M059J (cell line): ENCODE measurements at places on chromosomes 6 and 20. TPM values are rescaled to one million over a fixed set of nuclear protein-coding genes. Genes with fewer than 3 reads are reported as not detected.
A peak's percentile ranks its signal among the peaks of the same experiment; 100 is the strongest.

DNA sequence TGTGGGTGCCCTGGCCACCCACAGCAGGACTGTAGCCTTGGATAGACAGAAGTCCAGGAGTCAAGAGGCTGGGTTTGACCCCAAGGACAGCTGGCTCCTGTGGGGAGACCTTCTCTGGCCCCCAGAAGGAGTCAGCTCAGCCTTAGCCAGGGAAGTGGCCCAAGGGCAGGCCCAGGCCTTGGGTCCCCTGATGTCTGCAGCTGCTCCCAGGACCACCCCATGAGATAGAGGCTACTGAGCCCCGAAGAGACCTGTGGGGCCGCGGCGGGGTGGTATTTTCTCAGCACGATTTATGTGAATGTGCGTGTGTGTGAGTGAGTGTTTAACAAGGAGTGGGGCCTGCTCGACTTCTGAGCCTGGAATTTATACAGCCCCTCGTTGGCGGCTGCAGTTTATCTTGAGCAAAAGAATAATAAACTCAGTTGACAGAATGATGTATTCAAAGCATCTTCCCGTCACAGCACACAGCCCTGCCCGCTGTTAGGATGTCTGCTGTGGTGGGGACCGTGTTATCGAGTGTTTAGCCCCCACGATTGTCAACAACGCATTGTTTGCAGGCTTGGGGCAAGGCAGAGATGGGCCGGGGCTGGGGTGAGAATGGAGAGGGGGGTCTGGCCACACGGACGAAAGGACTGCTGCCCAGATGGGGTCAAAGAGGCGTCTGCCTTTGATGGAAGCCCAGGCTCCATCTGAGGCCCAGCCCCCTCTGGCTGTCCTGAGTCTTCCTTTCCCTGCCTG is 163.3 kb downstream of the VEGFA start:
- no peak for DNase-seq

- no peak for DNase-seq
These were observed 224.2 kb upstream of the SSTR4 start for GRCh38 chr20:22810626-22811569.

- no peak for DNase-seq
These were observed 211.3 kb downstream of the PREX1 start for GRCh38 chr20:48616481-48616880.

GRCh38 chr20:50336661-50337060 is 146.0 kb downstream of the CEBPB start:
- no peak for DNase-seq

GRCh38 chr20:37223053-37223452 is 38.6 kb downstream of the GHRH start:
- DNase-seq, result peak; percentile 61

DNA sequence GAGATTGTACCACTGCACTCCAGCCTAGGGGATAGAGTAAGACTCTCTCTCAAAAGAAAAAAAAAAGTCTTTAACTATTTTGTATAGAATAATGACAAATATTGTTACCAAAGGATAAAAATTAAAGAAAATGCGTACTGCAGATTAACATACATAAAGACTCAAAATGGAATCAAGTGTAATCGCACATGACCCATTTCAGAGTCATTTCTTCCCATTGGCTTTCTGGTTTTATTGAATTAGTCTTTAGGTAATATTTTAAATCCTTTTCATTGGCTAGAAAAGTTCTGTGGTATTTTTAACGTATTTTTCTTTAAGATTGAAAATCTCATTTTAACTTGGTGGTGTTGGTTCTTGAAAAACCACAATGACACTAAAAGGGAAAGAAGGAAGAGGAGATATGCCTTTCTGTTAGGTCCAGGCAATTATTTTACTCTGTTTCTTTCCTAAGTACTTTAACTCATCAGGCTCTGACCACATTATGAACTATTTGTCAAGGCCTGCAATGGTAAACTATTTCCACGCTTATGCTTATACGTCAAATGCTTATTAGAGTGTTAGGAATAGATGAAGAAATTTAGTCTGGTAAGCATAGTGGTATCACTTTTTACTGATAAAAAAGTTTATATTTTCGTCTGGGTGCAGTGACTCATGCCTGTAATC is 52.3 kb downstream of the PLEKHG1 start:
- no peak for DNase-seq

DNA sequence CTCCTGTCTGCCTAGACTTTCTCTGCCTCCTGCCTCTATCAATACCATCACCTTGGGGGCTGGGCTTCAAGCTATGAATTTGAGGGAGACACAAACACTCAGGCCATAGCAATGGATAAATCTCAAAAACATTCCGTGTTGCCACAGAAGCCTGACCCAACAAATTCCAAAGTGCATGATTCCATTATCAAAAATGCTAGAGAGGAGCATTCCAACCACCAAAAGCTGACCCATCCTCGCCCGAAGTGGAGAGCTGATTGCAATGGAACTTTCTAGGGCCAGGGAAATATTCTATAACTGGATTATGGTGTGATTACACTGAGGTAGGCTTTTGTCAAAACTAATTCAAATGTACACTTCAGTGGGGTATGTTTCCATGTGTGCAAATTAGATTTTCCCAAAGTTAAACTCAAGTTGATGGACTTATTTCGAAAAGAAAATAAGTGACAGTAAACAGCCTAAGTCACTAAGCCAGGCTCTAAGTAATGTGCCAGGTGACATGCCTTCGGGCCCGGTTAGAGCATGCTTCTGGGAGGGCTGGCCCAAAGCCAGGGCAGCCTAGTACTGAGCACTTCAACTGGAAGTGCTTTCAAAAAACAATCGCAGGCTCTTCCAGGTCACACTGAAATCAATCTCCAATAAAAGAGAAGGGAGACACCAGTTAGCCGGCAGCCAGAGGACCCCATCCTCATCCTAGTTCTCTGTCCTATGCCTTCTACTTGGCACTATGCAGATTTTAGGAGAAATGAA is 142.3 kb downstream of the TBXT start:
- DNase-seq, result peak; percentile 82

GRCh38 chr6:37340639-37340943 is 13.2 kb upstream of the RNF8 start:
- no peak for DNase-seq

GRCh38 chr20:16806886-16807285 is 58.7 kb downstream of the OTOR start:
- DNase-seq, result peak; percentile 49

Gene CFAP61
- 1.3 TPM in 1 of 2 replicates, not detected in the other for total RNA-seq

Gene TPD52L1
- total RNA-seq, result 74.4 and 92.1 TPM in 2 replicates

Gene KCNS1
- total RNA-seq, result 0.34 and 1.5 TPM in 2 replicates

Gene HMGCLL1
- total RNA-seq, result 0.20 TPM in 1 of 2 replicates, not detected in the other

Gene ID4
- total RNA-seq, result 5.2 and 8.5 TPM in 2 replicates
